ENCODE measurements at places on chromosomes 12 and 14.

DNA sequence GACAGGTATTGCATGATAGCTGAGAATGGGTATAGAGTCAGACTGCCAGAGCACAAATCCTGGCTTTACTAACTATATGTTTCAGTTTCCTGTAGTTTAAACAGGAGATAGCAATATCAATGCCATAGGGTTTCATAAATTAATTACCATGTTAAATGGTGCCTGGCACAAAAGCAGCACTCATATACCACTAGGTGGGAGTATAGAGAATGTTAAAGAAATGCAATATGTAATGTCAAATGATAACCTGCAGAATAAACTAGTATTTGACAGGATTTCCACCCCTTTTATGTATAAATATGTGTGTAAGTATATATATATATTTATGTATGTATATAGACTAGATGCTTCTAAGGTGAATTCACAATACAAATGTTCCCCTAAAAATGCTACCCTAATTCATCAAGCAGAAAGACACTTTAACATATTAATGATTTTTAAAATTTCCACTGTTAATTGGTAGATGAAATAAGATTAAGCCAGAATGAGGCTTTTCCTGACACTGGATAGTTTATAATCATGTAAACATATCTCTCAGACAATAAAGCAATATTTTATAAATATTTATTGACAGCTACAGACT is 8.6 kb downstream of the WDR89 start:
- no peak for DNase-seq

GRCh38 chr12:100238801-100239200 is 28.1 kb downstream of the DEPDC4 start:
- no peak for DNase-seq

DNA sequence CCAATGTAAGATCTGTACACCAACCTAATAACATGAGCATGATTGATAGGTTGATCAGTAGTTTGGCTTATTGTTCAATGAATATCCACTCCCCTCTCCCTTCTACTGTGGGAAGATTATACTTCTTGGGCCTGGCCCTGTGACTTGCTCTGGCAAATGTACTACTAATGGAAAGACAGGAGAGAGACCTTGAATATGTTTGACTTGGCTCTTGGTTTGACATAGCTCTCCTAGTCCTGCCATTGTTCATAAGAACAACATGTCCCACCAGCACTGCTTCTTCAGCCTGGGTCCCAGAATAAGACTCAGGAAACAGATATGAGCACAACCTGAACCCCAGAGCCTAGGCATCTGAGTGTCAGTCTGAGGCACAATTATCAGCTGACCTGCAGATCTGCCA is 112.8 kb upstream of the RESF1 start:
- DNase-seq: no peak

- no peak for DNase-seq
Observed at GRCh38 chr14:99569725-99570543, 34.1 kb downstream of the CCDC85C start.

DNA sequence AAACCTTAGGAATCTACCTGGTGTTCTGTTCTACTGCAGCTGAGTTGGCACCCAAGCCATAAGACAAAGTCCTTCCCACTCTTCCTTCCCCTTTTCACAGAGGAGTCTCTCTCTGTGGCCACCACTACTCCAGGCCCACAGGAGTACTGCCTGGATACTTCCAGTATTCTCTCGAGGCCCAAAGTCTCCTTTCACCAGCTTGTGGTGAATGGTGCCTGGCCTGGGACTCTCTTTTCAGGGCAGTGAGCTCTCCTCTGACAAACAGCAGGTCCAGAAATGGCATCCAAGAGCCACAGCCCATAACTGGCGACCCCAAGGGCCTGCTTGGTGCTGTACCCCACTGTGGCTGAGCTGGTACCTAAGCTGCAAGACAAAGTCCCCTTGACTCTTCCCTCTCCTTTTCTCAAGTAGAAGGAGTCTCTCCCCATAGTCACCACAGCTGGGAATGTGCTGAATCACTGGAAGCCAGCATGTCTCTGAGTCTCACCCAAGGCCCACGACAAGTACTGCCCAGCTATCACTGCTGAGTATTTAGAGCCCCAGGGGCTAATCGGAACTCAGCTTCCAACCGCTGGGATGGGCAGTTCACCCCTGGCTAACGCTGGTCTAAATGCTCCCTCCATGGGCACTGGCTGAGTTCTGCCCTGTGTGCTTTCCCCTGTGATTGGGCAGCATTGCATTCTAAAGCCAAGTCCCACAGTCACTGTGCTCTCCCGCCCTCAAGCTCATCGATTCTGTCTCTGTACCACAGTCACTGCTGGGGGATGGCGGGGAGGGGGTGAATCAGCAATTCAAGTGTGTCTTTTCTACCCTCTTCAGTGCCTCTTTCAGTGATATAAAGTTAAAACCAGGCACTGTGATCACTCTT is 6.1 kb downstream of the A2ML1 start:
- DNase-seq: no peak

GRCh38 chr14:84409435-84409834 is 1120.5 kb upstream of the FLRT2 start:
- DNase-seq: no peak
